ENCODE measurements at places on chromosomes 3 and 15.

DNA sequence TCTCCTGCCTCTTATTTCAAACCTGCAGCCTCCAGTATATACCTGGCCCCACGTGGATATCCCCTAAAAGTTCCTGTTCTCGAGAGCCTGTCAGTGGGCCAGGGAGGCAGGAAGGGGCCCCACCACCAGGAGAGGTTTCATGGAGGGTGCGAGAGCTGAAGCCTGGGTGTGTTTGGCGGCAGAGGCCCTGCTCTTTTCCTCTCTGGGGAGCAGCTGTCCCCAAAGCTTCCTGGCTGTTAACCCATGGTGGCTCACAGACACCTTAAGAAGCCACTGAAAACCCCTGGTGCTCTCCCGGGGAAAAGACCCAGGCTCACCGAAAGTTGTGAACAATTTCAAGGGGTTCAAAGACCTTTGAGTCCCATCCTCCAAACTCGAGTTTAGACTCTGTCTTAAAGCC, 1.1 kb downstream of the PRRT3 start:
- DNase-seq: no peak

DNA sequence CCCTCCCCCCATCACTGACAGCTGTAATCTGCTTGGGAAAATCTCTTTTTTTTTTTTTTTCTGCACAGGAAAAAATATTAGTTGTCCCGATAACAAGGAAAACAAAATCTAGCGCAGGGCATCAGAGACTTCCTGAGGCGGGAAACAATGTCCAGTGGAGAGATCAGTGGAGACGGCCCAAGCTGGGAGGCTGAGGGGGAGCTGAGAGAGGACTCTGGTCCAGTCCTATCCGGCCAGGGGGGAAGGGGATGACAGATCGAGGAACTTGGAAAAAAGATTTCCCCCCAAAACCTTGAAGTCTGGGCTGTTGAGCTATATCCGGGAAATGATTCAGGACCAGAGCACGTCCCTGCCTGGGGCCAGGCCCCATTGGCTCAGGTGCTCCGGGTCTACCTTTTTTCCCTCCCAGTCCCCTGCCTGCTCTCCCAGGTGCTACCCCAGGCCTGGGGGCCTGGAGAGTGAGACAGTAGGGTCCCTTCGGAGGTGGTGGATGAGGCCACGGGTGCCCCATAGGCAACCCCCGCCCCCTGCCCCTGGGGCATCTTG, 14.0 kb upstream of the DLL4 start:
- DNase-seq: no peak

GRCh38 chr3:53545310-53545995, 51.0 kb downstream of the CACNA1D start:
- DNase-seq: no peak

DNA sequence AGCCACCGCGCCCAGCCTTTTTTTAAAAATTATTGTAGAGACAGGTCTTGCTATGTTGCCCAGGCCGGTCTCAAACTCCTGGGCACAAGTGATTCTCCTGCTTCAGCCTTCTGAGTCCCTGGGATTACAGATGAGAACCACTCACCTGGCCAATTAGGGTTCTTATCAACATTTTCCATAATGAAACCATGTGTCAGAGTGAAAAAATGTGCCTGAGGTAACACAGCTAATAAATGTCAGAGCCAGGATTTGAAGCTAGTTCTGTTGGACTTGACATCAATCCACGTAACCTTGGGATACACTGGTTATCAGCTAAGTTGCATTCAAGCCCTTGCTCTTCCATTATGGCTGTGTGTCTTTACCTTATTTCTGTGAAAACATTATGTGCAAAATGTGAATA, 29.1 kb downstream of the CHST14 start:
- no peak for DNase-seq

- DNase-seq: no peak
Observed at GRCh38 chr3:143298380-143298779, 178.8 kb downstream of the CHST2 start.

DNA sequence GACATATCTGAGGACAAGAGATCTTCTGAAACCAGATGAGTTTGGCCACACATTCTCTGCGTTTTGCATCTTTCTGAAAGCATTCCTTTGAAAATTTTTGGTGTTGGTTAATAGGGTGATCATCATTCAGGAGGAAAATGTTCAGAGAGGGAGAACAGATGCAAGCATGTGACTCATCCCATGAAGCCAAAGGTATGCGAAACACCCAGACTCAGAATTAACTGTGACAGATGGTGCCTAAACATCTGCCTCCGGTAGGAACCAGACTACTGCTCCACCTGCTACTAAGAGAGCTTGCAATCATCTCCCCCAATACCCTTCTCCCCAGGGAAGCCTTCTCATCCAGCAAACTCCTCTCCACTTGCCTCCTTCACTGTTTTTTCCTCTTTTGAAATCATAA, 46.2 kb downstream of the TRIM69 start:
- DNase-seq: peak; percentile 40

GRCh38 chr15:41289953-41290352, 42.4 kb downstream of the OIP5 start:
- no peak for DNase-seq

DNA sequence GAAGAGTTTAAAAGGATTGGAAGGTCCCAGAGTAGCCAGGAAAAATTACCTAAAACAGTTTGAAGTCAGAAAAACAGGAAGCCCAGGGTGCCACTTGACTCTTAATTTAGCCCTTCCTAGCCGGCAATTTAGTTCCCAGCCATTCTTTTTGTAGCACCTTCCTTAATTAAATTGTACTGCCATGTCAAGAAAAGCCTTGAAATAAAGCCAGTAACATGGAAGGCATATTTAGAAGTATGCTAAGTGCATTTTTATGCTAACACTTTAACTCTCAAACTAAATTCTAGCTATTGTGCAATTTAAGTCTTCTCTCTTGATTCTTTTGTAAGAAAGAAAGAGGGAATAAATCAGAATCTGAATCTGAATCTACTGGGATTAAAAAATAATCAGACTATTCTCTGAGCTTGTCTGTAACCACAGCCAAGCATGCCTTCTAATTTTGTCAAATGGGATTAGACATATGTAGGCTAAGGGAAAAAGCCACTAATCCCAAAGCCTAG, 43.2 kb downstream of the MAP3K13 start:
- no peak for DNase-seq

DNA sequence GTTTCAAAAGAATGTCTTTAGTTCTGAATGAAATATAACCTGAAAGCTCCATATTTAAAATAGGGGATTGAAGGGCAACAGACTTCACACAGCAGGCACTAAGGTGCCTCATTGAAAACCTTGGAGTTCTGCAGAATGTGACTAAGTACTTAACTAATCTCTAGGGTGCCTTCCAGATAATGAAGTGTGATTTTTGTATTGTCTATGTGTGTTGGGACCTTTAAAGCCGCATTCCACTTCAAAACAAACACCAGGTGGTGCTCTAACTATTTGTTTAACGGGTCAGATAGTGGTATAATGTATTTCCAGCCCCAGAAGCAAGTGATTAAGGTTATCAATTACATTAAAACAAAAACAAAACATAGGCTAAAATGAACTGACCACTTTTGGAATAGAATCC, 28.0 kb downstream of the TFG start:
- no peak for DNase-seq

DNA sequence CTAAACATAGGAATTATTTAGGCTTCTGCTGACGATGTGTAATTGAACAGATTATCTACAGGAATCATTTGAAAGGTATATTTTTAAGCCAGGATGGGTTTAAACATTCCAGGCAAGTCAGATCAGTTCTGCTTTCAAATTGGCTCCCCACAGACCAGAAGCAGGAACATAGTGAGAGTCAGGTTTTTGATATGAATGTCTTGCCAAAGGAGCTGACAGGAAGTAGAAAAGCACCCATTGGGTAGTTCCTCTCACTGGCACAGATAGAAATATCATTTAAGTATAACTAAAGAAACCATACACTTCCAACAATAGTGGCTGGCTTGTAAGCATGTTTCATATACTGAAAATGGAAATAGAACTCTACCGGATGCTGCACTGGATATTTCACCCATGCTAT, 95.2 kb downstream of the CLDN1 start:
- DNase-seq: no peak

- no peak for DNase-seq
Observed at GRCh38 chr15:55740981-55741832, 1.7 kb downstream of the PRTG start.

DNA sequence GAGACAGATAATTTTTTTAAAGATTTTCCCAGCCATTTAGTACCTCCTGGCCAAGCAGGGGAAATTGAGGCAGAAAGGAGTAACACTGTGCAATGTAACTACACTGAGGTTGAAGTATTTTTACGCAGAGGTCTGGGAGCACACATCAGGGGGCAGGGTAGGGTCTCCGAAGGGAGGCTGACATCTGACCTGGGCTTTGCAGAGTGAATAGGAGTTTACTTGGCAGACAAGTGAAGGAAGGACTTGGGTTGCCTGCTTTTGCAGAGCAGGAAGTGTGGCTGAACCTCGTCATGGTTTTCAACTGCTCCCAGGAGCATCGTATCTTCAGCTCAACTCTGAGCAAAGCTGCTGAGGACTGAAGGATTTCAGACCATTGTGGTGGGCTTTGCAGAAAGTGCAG, 66.2 kb downstream of the LRRK1 start:
- no peak for DNase-seq

- no peak for DNase-seq
Observed at GRCh38 chr3:144324076-144324475, 352.5 kb downstream of the DIPK2A start.

DNA sequence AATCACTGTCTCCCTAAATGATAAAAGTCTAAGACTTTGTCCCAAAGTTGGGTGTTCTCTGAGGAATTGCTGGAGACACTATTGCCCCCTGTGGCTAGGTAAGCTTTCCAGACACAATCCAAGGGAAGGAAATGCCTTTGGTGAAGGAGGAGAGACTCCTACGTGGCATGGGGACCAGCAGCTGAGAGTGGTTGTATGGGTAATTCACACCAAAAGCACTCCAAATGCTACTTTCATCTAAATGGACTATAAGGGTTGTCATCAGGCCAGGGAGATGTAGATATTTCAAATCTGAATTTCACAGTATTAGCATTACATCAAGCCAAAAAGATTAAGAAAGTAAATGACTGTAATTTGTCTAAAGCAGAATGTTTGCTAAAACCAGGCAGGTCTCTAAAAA, 400.8 kb upstream of the THBS1 start:
- no peak for DNase-seq

- no peak for DNase-seq
Observed at GRCh38 chr15:65373163-65373651, 4.6 kb downstream of the IGDCC3 start.

GRCh38 chr3:99686955-99687612, 48.7 kb downstream of the COL8A1 start:
- peak; percentile 13 for DNase-seq

DNA sequence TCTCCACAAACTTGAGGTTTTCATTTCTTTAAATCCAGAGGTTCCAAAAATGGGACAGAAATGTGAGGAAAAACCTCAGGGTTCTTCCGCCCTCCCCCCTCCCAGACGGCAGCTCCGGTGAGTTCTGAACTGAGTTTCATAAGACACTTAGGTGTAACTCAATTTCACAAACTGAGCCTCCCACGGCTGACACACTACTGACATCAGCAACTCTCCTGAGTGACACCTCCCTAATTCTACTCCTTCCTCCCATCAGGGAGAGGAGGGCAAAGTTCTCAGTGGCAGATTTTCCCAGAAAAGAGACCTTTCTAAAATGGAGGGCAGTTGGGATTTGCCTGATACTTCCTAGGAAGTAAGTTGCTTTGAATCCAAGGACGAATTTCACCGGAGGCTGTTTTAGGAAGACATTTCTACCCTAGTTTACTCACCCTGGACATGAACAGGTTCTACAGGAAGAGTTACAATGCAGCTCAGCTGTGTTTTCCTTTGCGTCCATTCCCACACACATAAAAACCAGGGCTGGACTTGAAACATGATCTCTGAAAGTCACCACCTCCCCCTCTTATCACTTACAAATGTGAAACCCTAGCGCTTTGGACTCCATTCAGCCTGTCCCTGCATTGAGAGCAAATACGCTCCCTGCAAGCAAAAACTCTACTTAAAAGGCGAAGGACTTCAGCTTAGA, 78.1 kb upstream of the LMOD3 start:
- DNase-seq: no peak

DNA sequence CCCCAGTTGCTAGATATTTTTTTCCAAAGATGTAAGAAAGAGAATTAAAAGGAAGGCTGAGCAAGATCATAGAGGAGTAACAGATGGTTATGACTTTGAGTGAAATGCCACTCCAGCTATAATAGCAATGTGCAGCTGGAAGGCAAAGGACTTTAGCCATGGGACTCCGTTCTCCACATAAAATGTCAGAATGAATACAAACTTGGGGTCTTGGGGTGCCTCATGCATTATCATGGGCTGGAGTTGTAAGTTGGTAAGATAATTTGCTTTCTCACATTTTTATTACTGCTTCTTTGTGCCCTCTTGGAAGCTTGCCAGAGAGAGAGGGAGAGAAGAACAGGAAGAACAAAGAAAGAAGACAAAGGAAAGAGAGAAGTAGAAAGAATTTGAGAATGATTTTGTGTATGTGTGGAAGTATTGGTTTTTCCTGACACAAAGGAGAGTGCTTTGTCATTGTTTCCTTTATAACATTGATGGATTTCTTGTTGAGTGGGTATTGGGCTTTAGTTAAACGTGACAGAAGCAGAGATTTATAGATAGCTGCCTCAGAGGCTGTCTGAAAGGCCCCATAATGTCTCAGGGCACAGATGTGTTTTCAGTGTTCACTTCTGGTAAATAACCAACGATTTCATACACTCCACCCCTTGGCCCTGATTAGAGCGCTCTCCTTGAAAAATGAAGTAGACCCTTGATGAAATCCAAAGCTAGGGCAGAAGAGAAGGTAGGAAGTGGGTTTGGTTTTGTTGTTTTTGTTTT, 715.3 kb downstream of the NR2F2 start:
- no peak for DNase-seq

- DNase-seq: no peak
Observed at GRCh38 chr3:150252462-150252861, 155.6 kb upstream of the TSC22D2 start.

DNA sequence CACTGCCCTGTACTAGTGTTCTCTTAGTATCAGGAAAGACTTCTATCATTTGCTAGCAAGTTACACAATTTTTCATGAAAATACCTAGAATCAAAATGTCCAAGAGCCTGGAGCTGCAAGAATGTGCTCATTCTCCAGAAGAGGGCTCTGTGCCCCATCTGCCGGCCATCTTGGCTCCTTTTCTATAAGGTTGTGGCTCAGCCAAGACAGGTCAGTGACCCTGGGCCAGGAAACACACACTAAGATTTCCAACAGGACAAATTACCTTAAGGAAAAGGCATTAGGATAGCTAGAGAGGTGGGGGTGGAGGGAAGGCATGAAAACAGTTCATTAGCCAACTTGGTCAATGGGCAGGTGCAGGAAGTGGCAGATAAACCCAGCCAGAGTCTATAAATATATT, 20.7 kb downstream of the TIMP4 start:
- DNase-seq: no peak
